ENCODE measurements at places on chromosomes 1 and 21.

DNA sequence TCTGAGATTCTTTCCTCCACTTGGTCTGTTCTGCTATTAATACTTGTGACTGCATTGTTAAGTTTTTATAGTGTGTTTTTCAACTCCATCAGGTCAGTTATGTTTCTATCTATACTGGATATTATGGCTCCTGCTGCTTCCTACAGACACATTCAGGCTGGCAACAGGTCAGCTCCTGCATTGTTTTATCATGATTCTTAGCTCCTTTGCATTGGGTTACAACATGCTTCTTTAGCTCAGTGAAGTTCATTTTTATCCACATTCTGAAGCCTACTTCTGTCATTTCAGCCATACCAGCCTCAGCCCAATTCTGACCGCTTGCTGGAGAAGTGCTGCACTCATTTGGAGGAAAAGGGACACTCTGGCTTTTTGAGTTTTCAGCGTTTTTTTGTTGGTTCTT is 37.3 kb upstream of the F3 start:
- no peak for DNase-seq

- DNase-seq, result no peak
These were observed 280.5 kb upstream of the CAMK1G start for GRCh38 chr1:209302779-209303568.

GRCh38 chr1:228259951-228260350 is 52.1 kb downstream of the OBSCN start:
- DNase-seq, result no peak

GRCh38 chr21:23718446-23719285 is 1888.6 kb downstream of the MRPL39 start:
- no peak for DNase-seq

GRCh38 chr1:6124746-6125365 is 55.3 kb downstream of the CHD5 start:
- DNase-seq, result no peak

- no peak for DNase-seq
These were observed 143.2 kb upstream of the C1orf105 start for GRCh38 chr1:172277275-172277674.

- no peak for DNase-seq
These were observed 3.6 kb upstream of the BACH1 start for GRCh38 chr21:29295066-29295650.

DNA sequence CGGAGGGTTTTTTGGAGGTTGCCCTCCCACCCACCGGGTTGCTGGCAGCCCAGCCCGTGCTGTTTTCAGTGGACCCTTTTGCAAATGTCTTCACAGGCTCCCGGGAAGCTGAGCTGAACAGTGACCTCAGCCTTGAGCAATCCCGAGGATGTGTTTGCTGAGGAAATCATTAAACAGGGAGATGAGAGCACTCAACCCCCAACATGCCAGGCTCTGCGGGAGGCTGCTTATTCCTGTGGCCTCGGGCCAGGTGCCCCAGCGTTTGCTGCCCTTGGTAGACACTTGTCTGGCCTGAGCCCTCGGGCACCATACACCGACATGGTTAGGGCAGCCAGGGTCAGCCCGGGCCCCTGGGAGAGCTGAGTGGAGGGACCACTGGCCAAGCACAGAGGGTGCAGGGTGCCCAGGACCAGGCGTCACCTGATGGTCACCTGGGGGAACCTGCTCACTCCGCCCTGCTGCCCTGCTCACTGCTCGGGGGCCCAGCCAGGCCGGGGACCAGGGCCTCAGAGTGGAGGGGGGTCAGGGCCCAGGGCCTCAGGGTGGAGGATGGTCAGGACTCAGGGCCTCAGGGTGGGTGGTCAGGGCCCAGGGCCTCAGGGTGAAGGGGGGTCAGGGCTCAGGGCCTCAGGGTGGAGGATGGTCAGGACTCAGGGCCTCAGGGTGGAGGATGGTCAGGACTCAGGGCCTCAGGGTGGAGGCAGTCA is 42.5 kb upstream of the POFUT2 start:
- DNase-seq, result no peak

Data from CD8-positive, alpha-beta memory T cell (primary cell).